Hepatocyte (in vitro differentiated cells): ENCODE measurements at places on chromosomes 7 and 10.

GRCh38 chr7:43461349-43462024 lies 121.4 kb upstream of the STK17A start:
- no peak for DNase-seq

DNA sequence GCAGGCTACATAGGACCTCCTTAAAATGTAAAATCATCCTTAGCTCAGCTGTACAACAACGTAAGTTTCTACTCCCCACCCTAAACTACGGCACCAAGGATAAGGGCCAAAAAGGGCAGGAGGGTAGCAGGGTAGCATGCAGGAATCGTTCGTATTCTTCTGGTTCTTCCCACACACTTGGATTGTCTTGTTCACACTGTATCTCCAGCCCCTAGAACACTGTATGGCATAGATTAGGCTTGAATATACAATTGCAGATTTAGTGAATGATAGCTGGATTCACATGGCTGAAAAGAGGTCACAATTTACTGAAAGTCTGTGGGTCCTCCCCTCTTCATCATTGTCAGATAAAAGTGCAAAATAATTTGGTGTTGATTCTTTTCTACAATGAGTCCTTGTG lies 28.2 kb upstream of the PRKAR2B start:
- no peak for DNase-seq

GRCh38 chr10:26217396-26218086 lies 967 bp downstream of the GAD2 start:
- peak; percentile 6 for DNase-seq

- DNase-seq, result peak; percentile 52
Observed at GRCh38 chr7:42617806-42618457, 293.9 kb downstream of the C7orf25 start.

DNA sequence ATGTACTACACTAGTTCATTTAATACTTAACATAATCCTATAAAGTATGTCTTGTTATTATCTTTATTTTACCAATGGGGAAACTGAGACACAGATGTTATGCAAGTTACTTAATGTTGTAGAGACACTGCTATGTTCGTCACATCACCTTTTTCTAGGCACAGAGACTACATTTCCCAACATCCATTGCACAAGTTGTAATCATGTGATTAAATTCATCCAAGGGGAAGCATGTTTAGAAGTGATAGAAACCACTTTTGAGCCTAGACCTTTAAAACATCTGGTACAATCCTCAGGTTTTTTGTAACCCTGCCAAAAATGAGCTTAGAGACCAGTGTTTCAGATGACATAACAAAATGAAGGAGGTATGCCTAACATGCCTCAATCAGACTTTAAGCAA lies 386.8 kb upstream of the HPS1 start:
- no peak for DNase-seq
